ENCODE measurements at places on chromosomes 3 and 15.

GRCh38 chr3:139572847-139573672 lies 33.5 kb upstream of the RBP1 start:
- no peak for DNase-seq

- no peak for DNase-seq
Measured at GRCh38 chr3:10108091-10108490, at the start of gene FANCD2OS. Gene FANCD2OS, minus strand, starts transcription at chr3:10108255. Its CDS starts 3,481 bp downstream, at chr3:10104774.

DNA sequence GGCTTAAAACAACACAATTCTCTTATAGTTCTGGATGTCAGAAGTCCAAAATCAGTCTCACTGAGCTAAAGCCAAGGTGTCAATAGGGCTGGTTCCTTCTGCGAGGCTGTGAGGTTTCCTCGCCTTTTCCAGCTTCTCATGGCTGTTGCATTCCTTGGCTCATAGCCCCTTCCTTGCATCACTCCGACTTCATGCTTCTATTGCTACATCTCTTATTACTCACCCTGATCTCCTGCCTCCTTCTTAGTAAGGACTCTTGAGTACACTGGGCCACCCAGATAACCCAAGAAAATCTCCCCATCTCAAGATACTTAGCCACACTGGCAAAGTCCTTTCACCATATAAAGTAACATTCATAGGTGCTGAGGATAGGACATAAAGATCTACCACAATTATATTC lies 193.9 kb downstream of the ADAMTS17 start:
- no peak for DNase-seq

GRCh38 chr15:99582508-99582960 lies 16.8 kb downstream of the MEF2A start:
- no peak for DNase-seq

DNA sequence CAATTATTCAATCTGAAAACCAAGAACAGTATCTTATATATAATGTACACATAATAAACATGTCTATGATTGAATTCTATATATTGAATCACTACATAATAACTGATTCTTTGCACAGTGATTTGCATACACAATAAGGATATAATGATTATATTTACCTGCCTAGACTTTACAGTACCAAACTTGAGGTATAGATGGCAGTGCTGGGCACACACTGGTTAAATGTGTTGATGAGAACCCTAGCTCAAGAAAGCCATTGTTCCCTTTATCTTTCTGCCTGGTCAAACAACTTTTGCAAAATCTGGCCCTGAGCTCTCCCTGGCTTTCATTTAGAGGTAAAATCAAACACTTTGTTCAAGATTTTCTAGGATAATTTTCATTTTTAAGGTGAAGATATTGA lies 697.7 kb downstream of the TUSC7 start:
- DNase-seq = no peak

DNA sequence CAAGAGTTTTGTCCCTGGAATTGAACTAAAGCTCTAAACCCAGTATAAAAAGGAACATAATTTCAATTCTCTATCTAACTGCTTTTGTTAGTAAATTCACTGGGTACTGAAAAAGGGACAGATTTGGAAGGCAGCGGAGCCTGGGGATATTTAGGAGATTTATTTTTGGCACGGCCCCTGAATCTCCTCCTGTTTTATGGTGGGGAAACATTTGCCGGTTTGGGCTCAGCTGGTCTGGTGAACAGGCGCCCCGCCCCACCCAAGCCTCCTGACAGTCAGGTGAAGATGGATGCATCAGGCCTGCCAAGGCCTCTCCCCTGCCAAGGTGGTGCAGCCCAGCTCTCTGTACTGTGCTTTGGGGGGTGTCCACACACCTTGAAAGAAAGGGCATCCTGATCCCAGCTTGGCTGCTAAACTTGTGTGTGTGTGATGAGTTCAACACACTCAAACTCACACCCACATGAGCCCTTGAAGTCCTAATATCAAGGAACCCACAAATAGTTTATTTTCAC lies 46.3 kb downstream of the EBLN2 start:
- DNase-seq = no peak

GRCh38 chr3:129549006-129549800 lies 6.2 kb downstream of the H1-8 start:
- DNase-seq = no peak

DNA sequence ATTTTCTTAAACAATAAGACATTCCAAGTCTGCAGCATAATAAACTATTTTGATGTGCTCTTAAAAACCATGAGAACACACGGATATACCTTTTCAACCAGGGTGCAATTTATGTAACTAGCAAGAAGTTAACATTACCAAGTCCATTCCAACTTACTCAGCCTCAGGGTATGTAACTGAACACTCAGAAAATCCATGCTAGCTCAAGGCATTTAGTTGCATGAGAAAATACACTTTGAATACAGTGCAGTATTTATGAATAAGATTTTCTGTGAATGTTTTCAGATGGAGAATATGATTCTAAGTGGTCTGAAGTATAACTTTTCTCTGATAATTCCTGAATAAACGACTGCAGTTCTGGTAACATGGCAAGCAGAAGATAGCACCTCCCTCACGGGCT lies 124.3 kb downstream of the SNRK start:
- DNase-seq = no peak

DNA sequence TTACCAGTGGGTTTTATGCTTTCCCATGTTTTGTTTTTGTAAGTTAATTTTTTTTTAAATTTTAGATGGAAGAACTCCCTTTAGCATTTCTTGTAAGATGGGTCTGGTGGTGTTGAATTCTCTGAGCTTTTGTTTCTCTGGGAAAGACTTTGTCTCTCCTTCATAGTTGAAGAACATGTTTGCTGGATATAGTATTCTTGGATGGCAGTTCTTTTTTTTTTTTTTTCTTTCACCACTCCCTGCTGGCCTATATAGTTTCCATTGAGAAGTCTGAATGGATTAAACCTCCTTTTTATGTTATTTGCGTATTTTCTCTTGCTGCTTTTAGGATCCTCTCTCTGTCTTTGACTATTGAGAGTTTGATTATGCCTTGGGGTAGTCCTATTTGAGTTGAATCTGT lies 18.1 kb downstream of the STXBP5L start:
- no peak for DNase-seq

- DNase-seq = no peak
Measured at GRCh38 chr15:81400640-81401236, 26.7 kb upstream of the TMC3 start.

All from stimulated activated CD8-positive, alpha-beta memory T cell treated with anti-CD3 and anti-CD28 coated beads, Interleukin-15, amount 100 ng/mL, for 24 hours (primary cell).